ENCODE measurements at places on chromosomes 16 and 17.

DNA sequence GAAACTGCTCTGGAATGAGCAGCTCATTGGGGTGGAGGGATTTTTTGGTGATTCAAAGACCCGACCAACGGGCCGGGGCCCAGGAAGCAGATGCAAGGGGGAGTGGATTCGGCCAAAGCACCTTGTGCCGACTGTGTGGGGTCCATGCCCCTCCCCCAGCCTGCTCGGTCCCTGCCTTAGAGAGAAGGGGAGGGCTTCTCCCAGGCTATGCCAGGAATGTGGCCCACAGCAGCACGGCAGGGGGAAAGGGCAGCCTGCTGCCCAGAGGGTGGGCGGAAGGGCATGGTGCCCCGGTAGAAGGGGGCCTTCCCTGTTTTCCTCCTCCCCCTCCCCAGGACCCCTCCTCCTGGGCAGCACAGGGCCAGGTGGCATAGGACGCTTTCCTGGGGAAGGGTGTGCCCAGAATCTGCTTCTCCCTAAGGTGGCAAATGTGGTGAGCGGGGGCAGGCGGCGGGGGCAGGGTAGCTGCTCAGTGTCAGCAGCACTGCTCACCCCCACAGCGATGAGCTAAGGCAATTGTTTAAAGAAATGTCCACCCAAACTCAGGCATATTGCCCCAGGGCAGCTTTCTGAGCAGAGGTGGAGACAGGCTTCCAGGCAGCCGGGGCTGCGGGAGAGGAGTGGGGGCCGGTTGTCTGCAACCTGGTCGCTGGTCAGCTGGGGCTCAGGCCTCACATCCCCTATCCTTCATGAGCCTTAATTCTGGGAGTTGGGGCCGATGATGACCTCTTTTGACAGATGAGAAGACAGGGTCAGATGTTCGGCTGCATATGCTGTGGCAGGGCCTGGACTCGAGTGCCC lies 33.9 kb upstream of the MLKL start:
- DNase-seq = peak; percentile 46

DNA sequence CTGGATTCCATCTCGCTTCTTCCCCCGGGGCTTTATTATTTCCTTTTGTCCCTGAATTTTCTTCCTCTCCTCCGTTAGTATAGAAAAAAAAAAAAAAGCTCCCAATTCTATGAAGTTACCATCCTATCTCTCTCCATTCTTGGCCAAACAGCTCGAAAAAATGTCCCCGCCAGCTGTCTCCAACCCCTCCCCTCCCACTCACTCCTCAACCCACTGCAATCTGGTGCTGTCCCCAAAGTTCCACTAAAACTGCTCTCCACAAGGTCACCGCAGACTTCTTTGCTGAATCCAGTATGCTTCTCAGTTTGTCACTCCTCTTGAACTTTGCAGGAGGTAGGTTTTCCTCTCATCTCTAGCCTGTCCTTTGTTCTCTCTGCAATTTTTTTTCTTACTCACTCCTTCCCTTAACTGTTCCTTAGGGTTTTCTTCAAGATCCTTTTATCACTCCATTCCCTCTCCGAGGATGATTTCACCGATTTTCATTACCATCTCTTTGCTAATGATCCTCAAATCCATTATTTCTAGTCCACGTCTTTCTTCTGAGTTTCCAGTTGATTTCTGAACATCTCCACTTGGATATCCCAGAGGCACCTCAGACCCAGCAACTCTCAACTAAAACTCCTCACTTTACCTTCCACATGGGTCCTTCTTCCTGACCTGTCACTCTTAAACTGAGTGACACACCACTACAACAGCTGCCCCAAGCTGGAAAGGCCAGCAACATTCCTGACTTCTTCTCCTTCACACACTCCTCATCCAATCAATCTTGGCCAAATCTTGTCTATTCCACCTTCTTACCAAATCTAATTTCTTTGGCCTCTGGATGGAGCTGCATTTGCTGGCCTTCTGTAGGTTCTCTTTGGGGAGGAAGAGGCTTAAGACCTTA lies 1.5 kb upstream of the SUMO2 start:
- DNase-seq = no peak

DNA sequence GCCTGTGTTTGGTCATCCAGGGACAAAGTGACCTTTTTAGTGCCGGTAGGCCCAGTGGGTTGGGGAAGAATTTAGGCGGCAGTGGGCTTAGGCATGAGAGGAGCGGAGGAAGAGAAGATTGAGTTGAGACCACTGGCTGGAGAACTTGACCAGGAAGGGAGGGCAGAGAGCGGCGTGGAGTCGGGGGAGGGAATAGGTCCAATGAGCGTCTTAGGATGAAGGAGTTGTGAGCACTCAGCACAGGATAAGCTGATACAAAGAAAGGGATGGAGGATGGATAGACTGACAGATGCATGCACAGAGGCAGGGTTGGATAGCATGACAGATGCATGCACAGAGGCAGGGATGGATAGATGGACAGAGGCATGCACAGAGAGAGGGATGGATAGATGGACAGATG lies 8.0 kb downstream of the IL32 start:
- DNase-seq = no peak

- DNase-seq = no peak
Measured at GRCh38 chr17:82655038-82655479, 6.8 kb upstream of the WDR45B start.

DNA sequence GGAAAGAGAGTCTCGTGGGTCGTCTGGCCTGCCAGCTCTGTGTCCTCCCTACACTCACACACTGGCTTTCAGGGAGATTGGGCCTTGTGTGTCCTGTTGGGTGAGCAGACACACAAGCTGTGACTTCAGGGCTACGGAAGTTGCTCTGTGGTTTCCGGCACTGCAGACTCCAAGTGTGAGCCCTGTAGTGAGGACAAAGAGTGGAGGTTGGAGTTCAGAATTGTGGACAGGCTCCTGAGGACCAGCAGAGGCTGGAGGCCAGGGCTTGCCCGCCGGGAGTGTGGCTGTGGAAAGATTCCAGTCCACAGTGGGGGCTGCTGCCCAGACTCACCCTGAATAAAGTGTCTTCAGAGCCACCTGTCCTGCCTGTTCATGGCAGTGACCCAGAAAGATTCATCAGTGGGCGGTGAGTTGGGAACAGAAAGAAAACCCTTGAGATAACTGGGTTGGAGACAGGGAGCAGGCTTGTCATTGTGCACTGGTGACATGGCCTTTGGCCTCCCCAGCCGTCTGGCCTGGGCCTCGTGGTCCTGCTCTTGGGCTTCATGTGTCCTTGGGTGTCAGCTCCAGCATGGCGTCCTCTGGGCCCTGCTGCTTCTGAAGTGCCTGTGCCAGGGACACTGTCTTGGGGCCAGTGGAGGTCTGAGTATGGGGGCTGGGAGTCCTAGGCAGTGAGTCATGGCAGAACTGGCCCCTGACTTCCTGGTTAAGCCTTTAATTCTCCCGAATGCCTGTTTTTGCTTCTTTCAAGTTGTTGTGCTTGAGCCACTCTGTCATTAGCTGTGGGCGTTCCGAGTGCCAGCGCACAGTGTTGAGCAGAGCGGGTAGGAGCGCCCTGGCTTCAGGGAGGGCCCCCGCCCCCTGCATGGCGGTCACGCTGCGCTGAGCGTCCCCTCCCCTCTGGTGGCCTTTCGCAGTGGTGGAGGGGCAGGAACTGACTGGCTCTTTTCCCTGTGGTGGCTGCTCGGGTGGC lies 19.9 kb upstream of the ZNF750 start:
- peak; percentile 65 for DNase-seq

DNA sequence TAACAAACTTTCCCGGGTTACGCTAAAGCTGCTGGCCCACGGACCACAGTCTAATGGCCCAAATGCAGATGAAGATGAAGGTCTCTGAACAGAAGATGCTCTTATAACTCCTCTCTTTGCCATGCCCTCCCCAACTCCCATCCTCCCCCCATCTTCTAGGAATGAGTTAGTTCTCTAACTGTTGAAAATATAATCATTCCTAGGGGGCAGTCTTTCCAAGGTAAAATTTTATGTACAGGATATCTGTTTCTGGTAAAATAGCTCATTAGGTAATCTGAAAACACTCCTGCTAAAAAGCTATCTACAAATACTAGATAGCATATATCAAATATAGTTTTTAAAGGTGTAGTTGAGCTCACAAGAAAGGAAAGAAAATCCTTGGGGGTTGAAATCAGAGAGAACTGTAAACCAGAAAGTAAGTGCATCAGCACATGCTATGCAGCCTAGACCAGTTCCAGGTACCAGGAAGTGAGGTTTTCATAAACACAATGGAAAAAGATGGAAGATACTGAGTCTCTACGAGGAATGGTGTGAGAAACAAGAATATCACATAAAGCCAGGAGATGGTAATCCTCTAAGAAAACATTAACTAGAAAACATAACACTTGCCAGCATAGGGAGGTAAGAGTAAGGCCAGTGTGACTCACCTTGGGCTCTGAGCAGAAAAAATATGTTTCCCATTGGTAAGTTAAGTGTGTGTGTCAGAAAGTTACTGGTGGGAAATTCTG lies 38.1 kb downstream of the CMC2 start:
- DNase-seq = no peak

- DNase-seq = no peak
Measured at GRCh38 chr17:81230043-81230820, 7.5 kb upstream of the CEP131 start.

DNA sequence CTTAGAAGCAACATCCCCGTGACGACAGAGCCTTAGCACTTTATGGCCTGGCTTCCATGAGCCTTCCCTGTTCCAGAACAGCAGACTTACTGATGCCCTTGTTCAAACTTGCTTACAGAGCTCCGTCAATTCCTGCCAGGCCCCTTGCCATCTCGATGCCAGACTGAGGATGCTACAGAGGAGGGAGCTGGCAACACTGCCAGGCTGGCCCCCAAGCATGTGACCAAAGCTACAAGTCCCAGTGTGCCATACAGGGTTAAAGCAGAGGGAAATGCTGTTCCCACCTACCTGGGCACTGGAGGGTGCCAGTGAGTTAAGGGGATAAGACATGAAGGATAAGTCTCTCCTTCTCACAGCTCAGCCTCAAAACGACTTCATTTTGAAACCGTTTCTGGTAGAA lies 33.5 kb upstream of the SREBF1 start:
- no peak for DNase-seq

DNA sequence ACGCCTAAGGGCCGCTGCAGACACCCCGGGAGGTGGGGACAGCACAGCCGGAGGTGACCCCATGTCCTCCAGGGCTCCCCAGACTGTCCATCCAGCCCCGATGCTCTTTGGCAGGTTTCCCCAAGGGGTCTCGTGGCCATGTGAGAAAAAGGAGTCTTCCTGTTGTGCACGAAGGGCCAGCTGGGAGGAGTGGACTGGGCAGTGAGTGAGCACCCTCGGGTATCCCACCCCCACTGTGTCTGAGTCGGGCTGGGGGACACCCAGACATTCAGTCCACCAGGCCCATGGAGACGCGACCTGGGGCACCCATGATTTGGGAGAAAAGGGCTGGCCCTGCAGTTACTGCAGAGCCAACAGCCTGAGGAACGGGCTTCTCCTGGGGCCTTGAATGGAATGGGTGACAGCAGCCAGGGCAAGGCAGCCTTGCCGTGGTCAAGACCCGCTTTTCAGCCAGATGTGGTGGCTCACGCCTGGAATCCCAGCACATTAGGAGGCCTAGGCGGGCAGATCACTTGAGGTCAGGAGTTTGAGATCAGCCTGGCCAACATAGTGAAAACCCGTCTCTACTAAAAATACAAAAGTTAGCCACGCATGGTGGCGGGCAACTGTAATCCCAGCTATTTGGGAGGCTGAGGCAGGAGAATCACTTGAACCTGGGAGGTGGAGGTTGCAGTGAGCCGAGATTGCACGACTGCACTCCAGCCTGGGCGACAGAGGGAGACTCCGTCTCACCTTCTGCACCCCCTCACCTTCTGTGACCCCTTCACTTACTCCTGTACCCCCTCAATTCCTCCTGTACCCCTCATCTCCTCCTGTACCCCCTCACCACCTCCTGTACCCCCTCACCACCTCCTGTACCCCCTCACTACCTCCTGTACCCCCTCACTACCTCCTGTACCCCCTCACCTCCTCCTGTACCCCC lies 24.1 kb upstream of the CAPN15 start:
- DNase-seq = no peak

- DNase-seq = peak; percentile 26
Measured at GRCh38 chr16:57999366-57999970, 1.0 kb downstream of the ZNF319 start.

GRCh38 chr17:39650121-39650579 lies 13.2 kb downstream of the STARD3 start:
- no peak for DNase-seq

DNA sequence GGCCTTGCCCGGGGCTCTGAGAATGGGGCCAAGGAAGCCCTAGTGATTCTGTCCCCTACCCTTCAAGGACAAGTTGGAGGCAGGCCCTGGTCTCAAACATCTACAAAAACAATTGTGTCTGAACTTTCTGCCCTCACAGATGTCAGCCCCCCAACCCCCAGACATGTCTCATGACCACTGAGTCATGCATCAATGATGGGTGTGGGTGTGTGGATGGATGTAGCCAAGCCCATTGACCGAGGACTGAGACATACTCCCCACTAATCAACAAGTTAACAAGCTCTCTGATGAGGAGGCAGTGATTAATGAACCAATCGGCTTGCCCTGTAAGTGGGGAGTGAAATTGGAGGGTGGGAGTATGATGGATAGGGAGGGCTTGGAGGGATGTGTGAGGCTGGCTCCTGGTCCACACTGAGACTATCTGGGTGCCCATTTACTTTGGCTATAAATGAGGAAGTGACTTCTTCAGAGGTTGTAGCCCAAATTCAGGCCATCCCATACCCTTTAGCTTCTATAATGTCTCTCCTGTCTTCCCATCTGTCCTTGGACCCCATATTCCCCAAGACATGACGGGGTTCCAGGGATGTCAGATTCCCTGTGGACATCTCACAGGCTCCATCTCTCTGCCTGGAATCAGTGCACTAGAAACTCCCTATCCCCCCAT lies 97.1 kb upstream of the TMEM97 start:
- no peak for DNase-seq

DNA sequence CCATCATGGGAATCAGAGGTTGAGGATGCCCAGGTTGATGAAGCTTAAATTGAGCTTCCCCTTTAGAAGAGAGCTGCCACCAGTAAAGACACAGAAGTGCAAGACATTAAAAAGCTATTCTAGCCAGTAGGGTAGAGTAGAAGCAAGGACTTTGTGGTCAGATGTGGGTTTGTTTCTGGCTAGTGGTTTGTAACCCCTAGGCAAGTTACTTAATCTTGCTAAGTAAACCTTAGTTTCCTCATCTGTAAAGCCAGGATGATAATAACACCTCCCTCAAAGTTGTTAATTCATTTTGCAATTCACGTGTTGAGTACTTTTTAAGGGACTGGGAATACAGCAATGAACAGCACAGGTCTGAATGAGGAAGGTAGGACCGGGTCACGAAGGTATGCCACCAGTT lies 3.6 kb downstream of the SNTB2 start:
- no peak for DNase-seq

Data from retina (tissue), 1 donor.